H9 (cell line): ENCODE measurements at places on chromosomes 7 and 10. TPM values are rescaled to one million over a fixed set of nuclear protein-coding genes. Genes with fewer than 3 reads are reported as not detected.

DNA sequence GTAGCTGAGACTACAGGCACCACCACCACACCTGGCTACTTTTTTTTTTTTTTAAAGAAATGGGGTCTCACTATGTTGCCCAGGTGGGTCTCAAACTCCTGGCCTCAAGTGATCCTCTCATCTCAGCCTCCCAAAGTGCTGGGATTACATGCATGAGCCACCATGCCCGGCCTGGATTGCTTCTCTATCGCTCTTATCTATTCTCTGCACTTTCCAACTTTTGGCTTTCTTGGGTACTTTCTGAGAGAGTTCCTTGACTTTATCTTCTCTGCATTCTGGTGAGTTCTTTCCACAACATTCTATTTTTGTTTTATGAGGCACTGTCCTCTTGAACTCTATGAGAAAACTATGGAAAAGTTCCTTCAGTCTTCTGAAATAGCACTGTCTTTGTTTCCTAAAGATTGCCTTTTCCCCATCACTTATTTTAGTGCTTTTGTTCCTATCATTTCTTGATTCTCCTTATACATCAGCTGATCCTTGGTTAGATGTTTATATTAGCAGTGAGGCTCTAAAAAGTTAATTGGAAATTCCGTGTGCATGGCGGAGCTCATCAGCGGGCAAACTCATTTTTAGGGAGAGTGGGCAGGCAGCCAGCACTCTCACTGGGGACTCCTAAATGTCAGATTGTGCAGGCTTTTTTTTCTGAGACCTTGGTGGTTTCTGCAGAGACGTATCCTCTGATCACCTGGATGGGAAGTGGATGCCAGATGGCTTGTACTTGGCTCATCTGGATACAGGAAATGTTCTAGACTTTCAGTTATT is 43.9 kb downstream of the HIP1 start:
- H3K4me3 ChIP-seq, result no peak overlapping the region
- H3K27ac ChIP-seq, result no peak overlapping the region
- H3K27me3 ChIP-seq, result no peaks in the 10 kb centered on the region

- H3K4me1 ChIP-seq, result no peaks in the 10 kb centered on the region
- H3K4me3 ChIP-seq, result no peak overlapping the region
- no peak for DNase-seq
- no peak overlapping the region for H3K27ac ChIP-seq
Measured at GRCh38 chr10:26479766-26480492, 41.8 kb downstream of the APBB1IP start.

GRCh38 chr10:112314822-112315474 is 31.7 kb downstream of the TECTB start:
- H3K4me1 ChIP-seq, result no peaks in the 10 kb centered on the region
- H3K4me3 ChIP-seq, result no peak overlapping the region
- no peak overlapping the region for H3K27ac ChIP-seq
- H3K36me3 ChIP-seq, result no peaks in the 10 kb centered on the region
- DNase-seq, result peak; percentile 69
- H3K27me3 ChIP-seq, result no peaks in the 10 kb centered on the region

Gene CNNM1
- 0.33 and 0.35 TPM in 2 replicates for total RNA-seq

- H3K36me3 ChIP-seq, result no peaks in the 10 kb centered on the region
- no peaks in the 10 kb centered on the region; the same call in 1 of the 2 replicates for H3K27me3 ChIP-seq
- no peak overlapping the region for H3K27ac ChIP-seq
- H3K4me1 ChIP-seq, result no peaks in the 10 kb centered on the region
- peak; percentile 67 for DNase-seq
- H3K4me3 ChIP-seq, result peak overlapping the region; percentile 75
Measured at GRCh38 chr7:151276666-151277590, 28.4 kb upstream of the SMARCD3 start.

Gene SLC29A3
- total RNA-seq, result 9.2 and 10.2 TPM in 2 replicates

- DNase-seq, result no peak
- no peaks in the 10 kb centered on the region for H3K4me1 ChIP-seq
- H3K27ac ChIP-seq, result no peak overlapping the region
- no peaks in the 10 kb centered on the region; the same call in 1 of the 2 replicates for H3K27me3 ChIP-seq
- H3K4me3 ChIP-seq, result peak overlapping the region; percentile 61; the same call in 1 of the 3 replicates
Measured at GRCh38 chr10:42932116-42932515, 144.8 kb upstream of the RET start.

DNA sequence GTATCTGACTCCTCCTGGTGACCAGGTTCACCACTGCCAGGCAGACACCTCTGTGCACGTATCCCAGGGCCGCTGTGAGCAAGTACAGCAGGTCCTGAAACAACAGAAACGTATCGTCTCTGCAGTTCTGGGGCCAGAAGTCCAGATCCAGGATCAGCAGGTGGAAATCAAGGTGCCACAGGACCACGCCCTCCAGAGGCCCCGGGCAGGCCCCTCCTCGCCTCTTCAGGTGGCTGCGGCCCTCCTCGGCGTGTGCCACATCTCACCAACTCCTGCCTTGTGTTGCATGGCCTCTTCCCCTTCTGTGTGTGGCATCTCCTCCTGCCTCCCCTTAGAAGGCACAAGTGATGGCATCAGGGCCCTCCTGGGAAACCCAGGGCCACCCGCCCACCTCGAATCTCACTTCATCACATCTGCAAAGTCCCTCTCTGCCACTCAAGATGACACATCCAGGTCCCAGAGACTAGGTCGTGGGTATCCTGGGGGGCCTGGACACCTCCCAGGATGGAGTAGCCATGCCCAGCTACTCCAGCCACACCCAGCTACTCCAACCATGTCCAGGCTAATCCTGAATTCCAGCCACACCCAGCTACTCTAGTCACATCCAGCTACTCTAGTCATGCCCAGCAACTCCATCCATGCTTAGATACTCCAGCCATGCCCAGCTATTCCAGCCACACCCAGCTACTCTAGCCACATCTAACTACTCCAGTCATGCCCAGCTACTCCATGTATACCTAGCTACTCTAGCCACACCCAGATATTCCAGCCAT is 52.6 kb upstream of the DNAAF5 start:
- H3K27me3 ChIP-seq, result no peaks in the 10 kb centered on the region
- H3K36me3 ChIP-seq, result peaks cover 63% of the 10 kb centered on the region
- no peak overlapping the region for H3K4me3 ChIP-seq
- DNase-seq, result peak; percentile 17

Gene BTBD16
- total RNA-seq, result not detected in 2 replicates

DNA sequence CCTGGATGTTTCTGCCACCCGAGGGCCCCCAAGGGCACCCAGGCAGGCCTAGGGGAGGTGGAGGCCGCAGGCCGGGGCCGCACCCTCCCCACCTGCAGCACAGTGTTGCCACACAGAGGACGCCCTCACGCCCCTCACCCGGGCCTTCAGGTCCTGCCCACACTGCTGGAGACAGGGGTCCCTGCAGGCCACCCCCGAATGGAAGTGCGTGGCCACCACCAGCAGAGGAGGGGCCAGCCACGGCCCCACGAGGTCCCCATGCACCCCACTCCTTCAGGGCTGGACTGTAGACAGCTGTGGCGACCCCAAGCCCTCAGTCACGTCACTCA is 35.4 kb downstream of the ADAP1 start:
- H3K36me3 ChIP-seq, result no peaks in the 10 kb centered on the region
- no peak for DNase-seq
- H3K27ac ChIP-seq, result no peak overlapping the region
- H3K4me3 ChIP-seq, result no peak overlapping the region
- H3K4me1 ChIP-seq, result no peaks in the 10 kb centered on the region
- H3K27me3 ChIP-seq, result no peaks in the 10 kb centered on the region

Gene SLC13A1
- total RNA-seq, result not detected in 2 replicates

DNA sequence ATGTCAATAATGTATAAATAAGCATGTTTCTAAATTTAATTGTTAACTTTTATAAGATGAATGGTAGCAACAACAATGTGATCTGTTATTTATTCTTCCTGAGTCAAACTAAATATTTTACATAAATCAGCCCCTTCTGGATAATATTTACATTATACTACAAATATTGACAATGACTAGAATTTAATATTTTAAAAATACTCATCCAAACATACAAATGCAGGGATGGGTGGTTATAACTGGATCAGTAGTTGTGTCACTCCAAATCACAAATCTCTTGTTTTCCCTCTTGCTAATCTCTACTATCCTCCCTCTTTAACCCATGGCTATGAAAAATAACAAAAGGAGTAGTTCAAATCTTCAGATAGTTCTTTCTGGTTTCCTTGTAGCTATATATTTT is 407.0 kb downstream of the HTR7 start:
- DNase-seq, result no peak
- H3K36me3 ChIP-seq, result no peaks in the 10 kb centered on the region
- H3K27me3 ChIP-seq, result no peaks in the 10 kb centered on the region

Gene AGAP9
- 7.6 and 8.6 TPM in 2 replicates for total RNA-seq

GRCh38 chr7:70668606-70669358 is 463.2 kb upstream of the GALNT17 start:
- no peaks in the 10 kb centered on the region; the same call in 1 of the 2 replicates for H3K4me1 ChIP-seq
- H3K36me3 ChIP-seq, result no peaks in the 10 kb centered on the region
- DNase-seq, result no peak
- H3K27ac ChIP-seq, result no peak overlapping the region
- no peaks in the 10 kb centered on the region for H3K27me3 ChIP-seq

DNA sequence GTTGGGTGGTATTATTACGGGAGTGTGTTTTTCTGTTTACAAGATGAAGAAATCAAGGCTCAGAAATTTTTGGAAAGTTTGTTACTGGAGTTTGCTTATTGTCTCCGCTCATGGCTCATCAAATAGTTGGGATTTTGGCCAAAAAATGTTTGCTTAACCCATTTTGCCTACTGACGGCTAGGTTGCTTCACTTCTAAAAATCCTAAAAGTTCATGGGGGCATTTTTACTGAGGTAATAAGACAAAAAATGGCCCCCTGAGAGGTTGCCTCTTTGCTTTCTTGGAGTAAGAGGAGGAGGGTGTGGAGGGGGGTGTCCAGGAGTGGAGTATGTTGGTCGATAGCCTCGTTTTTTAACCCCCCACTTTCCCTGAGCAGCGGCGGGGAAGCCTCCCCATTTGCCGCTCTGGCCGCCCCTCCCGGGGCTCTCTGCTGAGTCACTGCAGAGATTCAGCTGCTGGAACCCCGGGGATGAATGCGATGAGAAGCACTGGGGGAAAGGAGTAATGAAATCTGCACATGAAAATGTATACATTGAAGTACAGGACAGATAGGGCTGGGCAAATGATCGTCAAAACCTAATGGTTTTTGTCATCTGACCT is 1.5 kb downstream of the MEST start:
- DNase-seq, result no peak
- no peaks in the 10 kb centered on the region; the same call in 1 of the 2 replicates for H3K27me3 ChIP-seq
- H3K27ac ChIP-seq, result no peak overlapping the region
- H3K36me3 ChIP-seq, result peaks cover 33% of the 10 kb centered on the region
- peaks cover 6% of the 10 kb centered on the region; the same call in 1 of the 2 replicates for H3K4me1 ChIP-seq
- H3K4me3 ChIP-seq, result peak overlapping the region; percentile 81

DNA sequence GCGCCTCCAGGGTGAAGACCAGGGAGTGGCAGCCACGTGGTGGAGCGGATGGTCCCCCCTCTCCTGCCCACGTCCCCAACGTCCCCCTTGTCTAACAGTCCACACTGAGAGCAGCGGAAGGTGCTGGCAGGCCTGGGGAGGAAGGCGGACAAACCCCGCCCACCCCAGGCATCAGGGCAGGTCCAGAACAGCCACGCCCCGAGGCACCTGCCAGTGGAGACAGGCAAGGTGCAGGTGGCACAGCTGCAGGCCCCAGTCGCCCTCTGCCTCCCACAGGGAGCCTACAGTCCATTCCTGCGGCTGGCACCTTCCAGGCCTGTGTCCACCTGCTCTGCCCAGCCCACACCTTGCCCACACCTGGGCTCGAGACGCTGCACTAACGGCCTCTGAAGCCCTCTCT is 24.9 kb downstream of the CYP2W1 start:
- H3K4me1 ChIP-seq, result no peaks in the 10 kb centered on the region
- no peak overlapping the region for H3K4me3 ChIP-seq

GRCh38 chr7:17207220-17207619 is 91.2 kb upstream of the AHR start:
- no peak overlapping the region for H3K4me3 ChIP-seq
- no peaks in the 10 kb centered on the region for H3K27me3 ChIP-seq
- no peak overlapping the region for H3K27ac ChIP-seq
- no peaks in the 10 kb centered on the region for H3K4me1 ChIP-seq
- no peaks in the 10 kb centered on the region for H3K36me3 ChIP-seq
- no peak for DNase-seq

DNA sequence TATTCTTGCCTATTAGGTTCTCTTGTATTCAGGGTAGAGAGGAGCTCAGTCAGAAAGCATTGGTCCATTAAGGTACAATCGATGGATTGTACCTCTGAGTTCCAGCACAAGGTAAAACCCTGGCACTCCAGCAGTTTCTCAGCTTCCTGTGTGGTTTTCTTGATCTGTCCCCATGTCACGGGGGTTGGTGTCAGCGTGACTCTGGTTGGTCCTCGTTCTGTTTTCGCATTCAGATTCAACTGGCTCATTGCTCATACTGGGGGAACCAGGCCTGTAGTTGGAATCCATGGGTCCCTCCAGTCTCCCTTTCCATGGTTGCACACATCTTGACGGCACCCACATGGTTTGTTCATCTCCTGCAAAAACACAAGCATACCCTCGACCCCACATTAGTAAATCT is 32.7 kb upstream of the RASGEF1A start:
- no peaks in the 10 kb centered on the region for H3K36me3 ChIP-seq
- DNase-seq, result no peak
- peaks cover 3% of the 10 kb centered on the region; the same call in 1 of the 2 replicates for H3K4me1 ChIP-seq
- H3K27me3 ChIP-seq, result no peaks in the 10 kb centered on the region
- no peak overlapping the region for H3K4me3 ChIP-seq
- H3K27ac ChIP-seq, result no peak overlapping the region

DNA sequence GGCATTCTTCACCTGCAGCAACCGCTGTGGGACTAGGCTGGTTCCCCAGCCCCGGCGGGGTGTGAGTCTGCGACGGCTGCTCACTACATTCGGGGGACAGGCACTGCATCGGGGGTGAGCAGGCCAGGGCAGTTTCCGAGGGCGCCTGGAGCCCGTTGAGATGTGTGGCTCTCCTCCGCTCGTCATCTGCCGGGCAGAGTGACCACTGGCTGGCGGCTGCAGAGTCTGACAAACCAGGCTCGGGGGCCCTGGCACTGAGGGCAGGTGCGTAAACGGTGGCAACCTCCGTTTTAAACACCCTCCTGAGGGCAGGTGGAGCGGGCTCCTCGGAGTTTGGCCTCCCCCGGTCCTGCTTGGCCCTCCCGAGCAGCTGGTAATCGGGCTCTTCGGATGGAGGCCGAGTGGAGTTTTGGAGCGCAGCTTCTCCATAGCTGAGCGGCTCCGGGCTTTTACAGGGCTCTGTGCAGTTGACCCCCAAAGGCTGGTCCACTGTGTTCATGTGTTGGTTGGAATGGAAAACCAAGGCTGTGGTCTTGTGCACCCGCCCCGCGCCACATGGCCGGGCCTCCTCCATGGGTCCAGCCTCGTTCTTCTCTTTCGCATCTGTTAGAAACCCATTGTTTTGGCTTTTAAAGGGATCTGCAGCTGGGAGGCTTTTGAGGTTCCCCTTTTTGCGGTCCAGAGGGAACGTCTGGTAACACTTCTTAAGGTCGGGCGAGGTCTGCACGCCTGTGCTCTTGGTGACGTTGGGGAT is 20.9 kb downstream of the INSYN2A start:
- no peaks in the 10 kb centered on the region for H3K27me3 ChIP-seq
- H3K27ac ChIP-seq, result no peak overlapping the region
- H3K36me3 ChIP-seq, result peaks cover 2% of the 10 kb centered on the region; the same call in 1 of the 2 replicates
- no peak for DNase-seq

Gene MYL7
- 4.9 and 5.7 TPM in 2 replicates for total RNA-seq

Gene MINDY4
- total RNA-seq, result 2.6 and 3.1 TPM in 2 replicates

Gene EN2
- total RNA-seq, result 0.07 and 0.15 TPM in 2 replicates
